ENCODE measurements at places on chromosomes 16 and 17.
A peak's percentile ranks its signal among the peaks of the same experiment; 100 is the strongest.

DNA sequence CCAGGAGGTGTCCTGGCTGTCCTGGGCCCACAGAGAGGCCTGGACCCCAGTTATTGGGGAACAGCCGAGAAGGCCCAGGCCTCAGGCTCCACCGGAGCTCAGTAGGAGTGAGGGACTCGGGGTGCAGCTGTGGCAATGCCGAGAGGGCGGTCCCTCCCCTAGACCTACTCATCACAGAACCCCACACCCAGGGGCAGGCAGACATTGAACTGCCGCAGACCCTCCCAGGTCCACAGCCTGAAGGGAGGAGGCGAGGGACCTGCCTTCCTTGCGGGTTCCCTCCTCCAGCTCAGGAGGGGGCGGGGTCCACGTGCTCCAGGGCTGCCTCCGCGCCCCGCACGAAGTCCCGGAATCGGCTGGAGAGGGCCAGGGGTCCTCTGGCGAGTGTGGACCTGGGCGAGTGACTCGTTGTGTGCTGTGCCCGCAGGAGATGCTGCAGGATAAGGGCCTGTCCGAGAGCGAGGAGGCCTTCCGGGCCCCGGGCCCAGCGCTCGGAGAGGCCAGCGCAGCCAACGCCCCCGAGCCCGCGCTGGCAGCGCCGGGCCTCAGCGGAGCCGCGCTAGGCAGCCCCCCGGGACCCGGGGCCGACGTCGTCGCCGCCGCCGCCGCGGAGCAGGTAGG lies 3.9 kb downstream of the TBX4 start:
- DNase-seq: no peak

DNA sequence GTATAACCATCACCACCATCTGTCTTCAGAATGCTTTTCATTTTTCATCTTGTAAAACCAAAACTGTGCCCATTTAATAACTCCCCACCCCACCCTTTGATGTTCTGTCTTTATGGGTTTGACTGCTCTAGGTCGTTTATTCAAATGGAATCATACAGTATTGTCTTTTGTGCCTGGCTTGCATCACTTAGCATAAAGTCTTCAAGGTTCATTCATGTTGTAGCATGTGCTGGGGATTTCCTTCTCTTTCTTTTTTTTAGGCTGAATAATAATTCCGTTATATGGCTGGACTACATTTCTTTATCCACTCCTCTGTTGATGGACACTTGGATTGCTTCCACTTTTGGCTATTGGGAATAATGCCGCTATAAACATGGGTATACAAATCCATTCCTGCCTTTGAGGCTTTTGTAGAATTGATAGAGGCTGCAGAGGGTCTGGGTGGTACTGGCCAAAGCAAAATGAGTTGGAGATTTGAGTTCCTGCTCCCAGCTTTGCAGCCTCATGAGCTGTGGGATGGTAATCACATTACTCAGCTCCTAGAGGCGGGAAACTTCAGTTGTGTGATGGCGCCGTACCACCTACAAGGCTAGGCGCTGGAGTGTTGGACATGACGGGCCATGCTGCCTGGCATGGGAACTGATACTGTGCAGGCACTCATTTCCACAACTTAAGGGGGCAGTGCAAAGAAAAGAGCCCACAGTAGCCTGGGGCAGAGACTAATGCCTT lies 64.8 kb downstream of the CLEC16A start:
- no peak for DNase-seq

DNA sequence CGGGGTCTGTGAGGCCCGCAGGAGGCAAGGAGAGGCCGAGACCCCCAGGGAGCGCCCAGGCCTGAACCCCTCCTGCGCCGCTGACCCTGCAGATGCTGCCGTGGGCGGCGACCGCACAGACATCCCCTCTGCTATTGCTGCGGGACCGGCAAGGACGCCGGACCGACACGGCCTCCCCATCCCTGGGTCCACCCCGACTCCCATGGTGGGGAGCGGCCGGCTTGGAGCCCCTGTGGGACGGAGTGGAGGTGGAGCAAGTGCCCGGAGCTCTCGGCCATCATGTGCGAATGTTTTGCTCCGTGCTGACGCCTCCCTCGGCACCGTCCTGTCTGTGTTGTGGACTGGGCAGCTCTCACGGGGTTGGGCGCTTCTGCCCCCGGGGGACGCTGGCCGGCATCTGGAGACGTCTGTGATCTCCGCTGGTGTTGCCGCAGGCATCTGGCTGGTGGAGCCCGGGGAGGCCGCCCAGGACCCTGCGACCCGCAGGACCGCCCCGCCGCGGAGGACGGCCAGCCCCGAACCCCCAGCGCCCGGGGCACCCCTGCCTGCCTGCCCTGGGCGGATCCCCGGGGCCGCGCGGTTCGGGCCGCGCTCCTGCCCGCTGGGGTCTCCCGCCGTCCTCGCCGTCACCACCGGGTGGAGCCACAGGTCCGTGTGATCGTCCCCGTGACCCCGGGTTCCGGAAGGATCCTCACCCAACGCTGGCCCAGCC lies 12.8 kb upstream of the GNG13 start:
- no peak for DNase-seq

GRCh38 chr16:20928774-20929411 lies 28.3 kb downstream of the LYRM1 start:
- no peak for DNase-seq

GRCh38 chr16:69131839-69132423 lies 457 bp downstream of the CHTF8 start:
- DNase-seq: peak; percentile 49

- DNase-seq: no peak
Measured at GRCh38 chr17:28887871-28888471, 9.6 kb downstream of the FLOT2 start.

DNA sequence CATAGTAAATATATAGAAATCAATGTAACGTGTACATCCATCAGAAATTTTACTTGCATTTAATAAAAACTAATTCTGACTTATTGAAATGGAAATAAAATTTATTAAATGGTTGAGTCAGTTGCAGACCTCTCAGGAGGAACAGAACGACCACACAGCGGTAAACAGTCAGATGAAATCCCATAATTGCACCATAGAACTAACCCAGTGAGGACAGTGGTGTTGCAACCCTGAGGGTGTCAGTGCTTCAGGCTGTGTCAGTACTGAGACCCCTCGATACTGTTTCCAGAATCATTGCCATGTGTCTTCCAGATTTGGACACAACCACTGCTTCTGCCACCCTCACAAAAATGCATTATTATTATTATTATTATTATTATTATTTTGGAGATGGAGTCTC lies 29.0 kb upstream of the SSTR2 start:
- DNase-seq: no peak

GRCh38 chr17:43475494-43476089 lies 8.2 kb upstream of the DHX8 start:
- DNase-seq: no peak

GRCh38 chr17:5123343-5124124 lies 7.7 kb downstream of the USP6 start:
- no peak for DNase-seq

- DNase-seq: no peak
Measured at GRCh38 chr16:85104821-85105391, 7.4 kb downstream of the CIBAR2 start.

- DNase-seq: no peak
Measured at GRCh38 chr17:74833501-74834377, 25.9 kb downstream of the GRIN2C start.

DNA sequence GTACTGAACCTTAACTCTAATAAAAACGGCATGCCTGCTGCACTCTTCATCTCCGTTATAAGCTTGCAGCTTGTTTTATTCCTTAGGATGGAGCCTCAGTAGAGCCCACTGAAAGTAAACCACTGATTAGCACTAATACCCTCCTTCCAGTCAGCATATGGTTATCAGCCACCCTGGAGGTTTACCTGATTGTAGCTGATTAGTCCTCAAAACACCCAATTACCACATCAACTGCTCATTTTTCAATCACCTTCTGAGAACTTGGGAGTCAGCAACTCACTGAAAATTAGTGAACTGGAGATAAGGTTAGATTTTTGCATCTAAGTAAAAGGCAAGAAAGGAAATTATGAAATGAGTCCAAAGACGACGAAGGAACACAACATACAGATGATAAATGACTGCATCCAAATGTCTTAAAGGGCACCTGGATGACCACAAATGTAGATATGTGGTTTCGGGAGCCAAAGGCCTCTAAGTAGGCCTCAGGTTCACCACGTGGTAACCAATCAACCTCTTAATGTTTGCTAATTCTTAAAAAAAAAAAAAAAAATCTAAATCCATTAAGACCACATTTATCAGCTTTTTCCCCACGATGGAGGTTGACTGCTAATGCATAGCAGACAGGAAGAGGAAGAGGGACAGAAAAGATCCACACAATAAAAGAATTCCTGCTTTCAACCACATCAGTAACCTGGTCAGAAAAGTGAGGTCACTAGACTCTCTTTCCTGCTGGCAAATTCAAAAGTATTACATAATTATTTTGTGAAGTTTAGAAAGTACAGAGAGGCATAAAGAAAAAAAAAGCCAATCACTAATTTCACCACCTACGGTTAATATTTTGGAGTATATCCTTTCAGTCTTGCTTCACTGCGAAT lies 28.0 kb downstream of the DCUN1D3 start:
- DNase-seq: no peak

- no peak for DNase-seq
Measured at GRCh38 chr17:75778861-75779249, 5.8 kb upstream of the UNK start.

DNA sequence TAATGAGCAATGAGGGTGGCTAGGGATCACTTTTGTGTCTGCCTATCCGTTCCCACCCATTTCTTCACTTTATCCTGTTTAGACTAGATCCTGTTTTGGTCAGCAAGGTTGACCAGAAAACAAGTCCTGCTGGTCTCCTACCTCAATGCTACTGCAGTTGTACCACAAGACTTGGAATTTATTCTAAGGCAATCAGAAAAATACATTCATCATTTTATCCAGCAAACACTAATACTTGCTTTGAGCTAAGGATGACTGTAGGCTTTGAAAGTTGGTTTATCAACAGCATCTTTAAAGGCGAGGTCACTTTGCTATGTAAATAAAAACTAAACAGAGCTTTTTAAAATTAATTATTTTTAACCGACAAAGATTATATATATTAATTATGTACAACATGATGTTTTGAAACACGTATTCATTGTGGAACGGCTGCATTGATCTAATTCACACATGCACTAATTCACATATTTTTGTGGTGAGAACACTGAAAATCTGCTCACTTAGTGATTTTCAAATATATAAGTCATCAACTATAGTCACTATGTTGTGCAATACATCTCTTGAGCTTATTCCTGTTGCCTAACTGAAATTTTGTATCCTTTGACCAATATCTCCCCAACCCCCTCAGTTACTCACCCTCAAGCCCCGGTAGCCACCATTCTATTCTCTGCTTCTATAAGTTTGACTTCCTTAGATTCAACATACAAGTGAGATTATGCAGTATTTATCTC lies 125.9 kb upstream of the HS3ST3A1 start:
- no peak for DNase-seq

DNA sequence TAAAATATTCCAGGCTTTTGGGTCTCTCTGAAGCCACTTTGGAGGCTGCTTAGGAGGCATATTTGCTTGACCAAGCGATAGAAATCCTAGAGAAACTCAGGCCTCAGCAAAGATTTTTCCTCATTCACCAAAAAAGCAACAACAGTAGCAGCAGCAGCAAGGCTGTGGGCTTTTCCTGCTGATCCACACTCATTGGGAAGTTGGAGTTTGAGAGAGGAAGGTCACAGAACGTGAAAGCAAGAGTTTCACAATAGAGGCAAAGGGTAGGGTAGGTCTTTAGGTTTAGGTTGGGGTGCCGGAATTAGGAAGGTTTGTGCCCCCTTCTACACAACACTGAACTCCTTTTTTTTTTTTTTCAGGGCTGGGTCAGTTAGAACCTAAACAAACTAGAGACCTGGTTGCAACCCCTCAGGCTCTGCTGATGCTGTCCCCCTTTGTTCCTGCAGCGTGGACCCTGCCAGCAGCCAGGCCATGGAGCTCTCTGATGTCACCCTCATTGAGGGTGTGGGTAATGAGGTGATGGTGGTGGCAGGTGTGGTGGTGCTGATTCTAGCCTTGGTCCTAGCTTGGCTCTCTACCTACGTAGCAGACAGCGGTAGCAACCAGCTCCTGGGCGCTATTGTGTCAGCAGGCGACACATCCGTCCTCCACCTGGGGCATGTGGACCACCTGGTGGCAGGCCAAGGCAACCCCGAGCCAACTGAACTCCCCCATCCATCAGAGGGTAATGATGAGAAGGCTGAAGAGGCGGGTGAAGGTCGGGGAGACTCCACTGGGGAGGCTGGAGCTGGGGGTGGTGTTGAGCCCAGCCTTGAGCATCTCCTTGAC lies 2.0 kb downstream of the TMUB2 start:
- DNase-seq: no peak

- no peak for DNase-seq
Measured at GRCh38 chr16:1184156-1184868, 31.4 kb downstream of the CACNA1H start.

- no peak for DNase-seq
Measured at GRCh38 chr16:61770301-61770700, 265.9 kb downstream of the CDH8 start.

DNA sequence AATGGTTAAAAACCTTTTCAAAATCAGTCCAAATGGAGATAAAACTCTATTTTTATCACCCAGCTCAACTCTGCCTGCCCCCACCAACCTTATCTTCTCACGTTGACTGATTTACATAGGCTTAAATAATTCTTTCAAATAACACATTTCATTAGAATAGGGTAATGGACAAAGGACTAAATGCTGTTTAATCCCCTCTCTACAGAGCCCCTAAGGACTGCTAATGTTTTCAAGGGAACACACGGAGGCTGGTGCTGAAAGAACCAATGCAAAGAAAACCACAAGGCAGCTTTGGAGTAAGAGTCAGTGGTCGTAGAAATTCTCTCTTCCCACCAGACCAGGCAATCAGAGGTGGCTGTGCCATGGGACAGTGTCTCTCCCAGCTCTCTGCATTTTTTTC lies 445.7 kb upstream of the MAF start:
- DNase-seq: no peak

- no peak for DNase-seq
Measured at GRCh38 chr16:87178977-87179376, 138.2 kb downstream of the C16orf95 start.

GRCh38 chr17:76558198-76559095 lies 18.6 kb downstream of the PRCD start:
- no peak for DNase-seq

GRCh38 chr16:13315642-13316427 lies 414.4 kb downstream of the SHISA9 start:
- no peak for DNase-seq

GRCh38 chr17:9192010-9192409 lies 170.7 kb downstream of the NTN1 start:
- DNase-seq: no peak

GRCh38 chr16:74725651-74726455 lies 25.2 kb upstream of the MLKL start:
- DNase-seq: no peak
